ENCODE measurements at places on chromosomes 5 and 9.

- no peak for DNase-seq
These were observed 56.9 kb upstream of the SHB start for GRCh38 chr9:38125889-38126288.

DNA sequence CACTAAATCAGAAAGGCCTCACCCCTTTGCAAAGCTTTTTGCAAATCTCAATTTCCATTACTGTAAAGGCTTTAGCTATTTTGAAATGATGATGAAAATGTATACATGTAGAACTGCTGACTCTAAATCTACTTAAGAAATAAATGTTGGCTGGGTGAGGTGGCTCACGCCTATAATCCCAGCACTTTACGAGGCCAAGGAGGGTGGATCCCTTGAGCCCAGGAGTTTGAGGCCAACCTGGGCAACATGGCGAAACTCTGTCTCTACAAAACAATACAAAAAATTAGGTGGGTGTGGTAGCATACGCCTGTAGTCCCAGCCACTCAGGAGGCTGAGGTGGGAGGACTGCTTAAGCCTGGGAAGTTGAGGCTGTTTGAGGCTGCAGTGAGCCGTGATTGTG is 64.6 kb downstream of the PTPN3 start:
- DNase-seq: no peak

GRCh38 chr5:6926491-6927038 is 213.3 kb downstream of the TENT4A start:
- no peak for DNase-seq

- no peak for DNase-seq
These were observed 112.8 kb upstream of the SHB start for GRCh38 chr9:38181866-38182265.

DNA sequence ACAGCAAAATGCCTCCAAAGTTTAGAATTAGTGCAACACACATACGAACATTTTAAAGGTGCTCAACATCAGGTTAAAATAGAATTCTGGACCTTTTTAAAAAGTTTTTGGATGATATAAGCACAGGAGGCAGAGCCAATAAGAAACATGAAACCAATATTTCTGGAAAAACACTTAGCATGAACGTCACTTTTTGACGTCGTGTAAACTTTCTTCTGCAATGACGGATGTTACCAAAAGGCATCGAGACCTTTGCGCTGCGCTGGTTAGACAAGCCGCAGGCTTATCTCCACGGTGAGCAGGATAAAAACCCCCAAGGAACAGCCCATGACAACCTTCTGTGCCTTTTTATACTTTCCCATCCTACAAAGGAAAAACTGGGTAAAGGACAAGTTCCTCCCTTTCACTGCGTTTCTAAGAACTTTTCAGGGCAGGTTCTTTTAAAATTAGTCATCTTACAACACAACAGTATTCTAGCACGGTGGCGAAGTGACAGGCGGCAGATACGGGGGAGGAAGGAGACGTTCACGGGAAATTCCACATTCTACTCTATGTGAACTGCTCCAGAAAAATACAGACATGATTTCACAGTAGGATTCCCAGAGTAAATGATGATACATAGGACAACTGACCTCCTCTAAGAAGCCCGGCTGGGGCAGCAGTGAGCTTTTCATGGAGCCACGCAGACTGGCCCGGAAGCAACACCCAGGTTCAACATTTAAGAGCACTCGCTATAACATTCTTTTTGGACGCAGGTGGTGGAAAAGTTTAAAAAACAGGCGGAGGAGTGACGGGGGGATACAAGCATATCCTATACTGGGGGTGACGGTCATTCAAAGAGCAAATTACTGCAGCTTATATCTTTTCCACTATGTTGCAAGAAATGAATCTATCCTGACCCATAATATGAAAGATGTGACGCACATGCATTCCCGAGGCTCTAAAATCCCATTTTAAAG is 52.4 kb downstream of the USP20 start:
- peak; percentile 42 for DNase-seq

- DNase-seq: peak; percentile 20
These were observed 238.1 kb downstream of the ROR2 start for GRCh38 chr9:91711755-91712601.

DNA sequence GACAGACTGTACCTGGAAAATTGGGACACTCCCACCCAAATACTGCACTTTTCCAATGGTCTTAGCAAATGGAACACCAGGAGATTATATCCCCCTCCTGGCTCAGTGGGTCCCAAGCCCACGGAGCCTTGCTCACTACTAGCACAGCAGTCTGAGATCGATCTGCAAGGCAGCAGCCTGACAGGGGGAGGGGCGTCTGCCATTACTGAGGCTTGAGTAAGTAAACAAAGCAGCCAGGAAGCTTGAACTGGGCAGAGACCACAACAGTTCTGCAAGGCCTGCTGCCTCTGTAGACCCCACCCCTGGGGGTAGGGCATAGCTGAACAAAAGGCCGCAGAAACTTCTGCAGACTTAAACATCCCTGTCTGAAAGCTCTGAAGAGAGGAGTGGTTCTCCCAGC is 260.0 kb upstream of the ST8SIA4 start:
- no peak for DNase-seq

- DNase-seq: no peak
These were observed 90.4 kb downstream of the CARTPT start for GRCh38 chr5:71809446-71809845.

GRCh38 chr9:15475923-15476536 is 34.7 kb downstream of the PSIP1 start:
- no peak for DNase-seq

DNA sequence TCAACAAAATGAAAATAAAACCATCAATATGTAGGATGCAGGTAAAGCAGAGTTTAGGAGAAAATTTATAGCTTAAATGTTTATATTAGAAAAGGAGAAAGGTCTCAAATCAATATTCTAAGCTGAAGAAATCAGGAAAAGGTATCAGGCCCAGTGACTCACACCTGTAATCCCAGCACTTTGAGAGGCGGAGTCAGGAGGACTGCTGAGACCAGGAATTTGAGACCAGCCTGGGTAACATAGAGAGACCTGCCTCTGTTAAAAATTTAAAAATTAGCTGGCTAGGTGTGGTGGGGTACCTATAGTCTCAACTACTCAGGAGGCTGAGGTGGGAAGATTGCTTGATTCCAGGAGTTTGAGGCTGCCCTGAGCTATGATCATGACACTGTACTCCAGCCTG is 32.2 kb downstream of the CCDC69 start:
- no peak for DNase-seq

DNA sequence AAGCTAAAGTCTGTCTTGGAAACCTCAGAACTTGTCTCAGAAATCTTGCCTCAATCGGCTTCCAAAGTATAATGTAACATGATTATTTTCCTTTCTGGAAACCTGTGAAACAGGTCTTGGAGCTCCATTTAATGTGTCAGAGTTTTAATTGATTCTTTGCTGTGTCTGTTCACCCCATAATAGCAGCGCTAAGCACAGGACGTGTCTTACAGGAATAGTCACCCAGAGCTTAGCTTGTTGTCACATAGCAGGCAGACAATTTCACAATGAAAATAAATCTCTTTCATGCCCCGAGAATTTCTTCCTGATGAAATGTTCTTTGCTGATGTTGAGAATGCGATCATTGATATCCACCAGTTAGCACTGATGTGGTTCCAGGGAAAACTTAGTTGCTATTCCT is 40.2 kb upstream of the PTPN3 start:
- DNase-seq: no peak

DNA sequence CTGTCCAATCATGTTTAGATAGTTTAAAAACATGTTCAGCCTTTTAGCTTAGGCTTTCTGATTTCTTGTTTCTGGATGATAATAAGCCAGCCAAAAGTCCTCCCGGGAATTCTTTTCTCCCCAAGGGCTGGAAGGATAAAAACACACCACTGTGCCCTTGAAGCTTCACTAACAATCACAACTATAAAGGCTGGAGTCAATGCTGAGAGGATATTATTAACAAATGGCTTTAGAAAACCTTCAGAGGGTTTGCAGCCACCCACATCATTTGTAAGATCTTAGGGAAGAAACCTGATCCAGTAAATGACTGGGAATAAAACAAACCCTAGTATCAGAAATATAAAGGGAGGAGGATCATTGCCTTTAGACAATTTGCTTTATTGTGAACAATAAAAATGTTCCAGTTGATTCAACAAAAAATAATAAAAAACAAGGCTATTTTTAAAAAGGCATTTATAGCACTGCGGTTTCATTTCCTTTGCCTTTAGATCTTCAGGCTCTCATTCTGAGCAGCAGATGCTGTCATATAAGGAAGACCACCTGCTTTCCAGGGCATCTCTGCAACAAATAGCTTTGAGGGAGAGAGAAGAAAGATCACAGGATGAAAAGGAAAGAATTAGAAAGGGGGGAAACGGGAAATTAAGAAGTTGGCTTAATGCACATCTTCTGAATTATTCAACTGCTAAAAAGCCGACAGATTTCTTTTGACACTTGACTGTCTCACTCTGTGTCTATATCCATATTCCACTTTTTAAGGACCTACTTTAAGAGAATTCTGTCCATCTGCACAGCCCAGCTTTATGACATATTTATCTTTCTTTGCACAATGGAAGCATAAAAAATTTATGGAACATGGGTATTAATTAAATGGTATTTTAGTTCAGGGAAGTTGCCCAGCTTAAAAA is 277.2 kb upstream of the SLC24A2 start:
- DNase-seq: no peak
